ENCODE measurements at places on chromosomes 11 and 22.

DNA sequence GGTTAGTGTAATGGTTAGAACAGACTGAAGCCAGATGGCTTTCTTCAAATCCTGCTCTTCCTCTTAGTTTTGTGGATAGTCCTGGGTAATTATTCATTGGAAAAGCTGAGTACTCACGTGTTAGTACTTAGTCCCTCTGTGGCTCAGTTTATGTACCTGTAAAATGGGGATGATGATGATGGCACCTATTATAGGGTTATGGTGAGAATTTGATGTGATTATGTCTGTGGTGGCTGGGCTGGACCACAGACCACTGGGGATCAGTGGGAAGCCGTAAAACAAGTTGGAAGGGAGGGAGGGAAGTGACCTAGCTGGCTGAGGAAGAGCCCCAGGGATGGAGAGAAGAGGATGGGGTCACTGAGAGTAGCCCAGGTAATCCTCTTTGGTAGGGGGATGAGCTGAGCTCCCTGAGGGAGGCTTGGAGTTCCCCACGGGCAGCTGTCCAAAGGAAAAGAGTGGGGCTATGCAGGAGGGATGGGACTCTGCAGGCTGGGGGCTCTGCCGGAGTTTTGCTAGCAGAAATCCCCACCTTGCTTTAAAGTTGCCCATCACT is 19.8 kb downstream of the ARHGEF17 start:
- DNase-seq, result no peak

GRCh38 chr11:25350899-25351803 is 854.3 kb downstream of the LUZP2 start:
- no peak for DNase-seq

GRCh38 chr11:117992136-117992535 is 5.9 kb downstream of the IL10RA start:
- DNase-seq, result no peak

DNA sequence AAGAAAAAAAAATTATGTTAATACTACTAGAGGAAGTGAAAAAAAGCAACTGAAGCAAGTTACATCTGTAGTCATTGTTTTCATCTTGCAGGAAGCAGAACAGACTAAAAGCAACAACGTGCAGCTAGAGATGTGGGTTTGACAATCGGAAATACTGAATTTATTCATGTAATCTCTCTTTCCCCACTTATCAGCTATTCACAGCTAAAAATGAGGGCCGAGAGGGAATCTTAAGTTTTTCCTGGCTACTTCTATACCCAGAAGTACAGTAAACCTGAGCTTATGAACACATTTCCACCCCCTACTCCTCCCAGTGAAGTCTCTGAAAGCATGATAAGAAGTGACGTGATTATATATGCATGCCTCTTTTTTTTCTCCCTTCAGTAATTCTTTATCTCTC is 116.5 kb downstream of the SPON1 start:
- no peak for DNase-seq

GRCh38 chr11:115256397-115257197 is 247.6 kb downstream of the CADM1 start:
- DNase-seq, result peak; percentile 53

GRCh38 chr11:727859-728748 is 19.2 kb upstream of the TALDO1 start:
- peak; percentile 51 for DNase-seq

DNA sequence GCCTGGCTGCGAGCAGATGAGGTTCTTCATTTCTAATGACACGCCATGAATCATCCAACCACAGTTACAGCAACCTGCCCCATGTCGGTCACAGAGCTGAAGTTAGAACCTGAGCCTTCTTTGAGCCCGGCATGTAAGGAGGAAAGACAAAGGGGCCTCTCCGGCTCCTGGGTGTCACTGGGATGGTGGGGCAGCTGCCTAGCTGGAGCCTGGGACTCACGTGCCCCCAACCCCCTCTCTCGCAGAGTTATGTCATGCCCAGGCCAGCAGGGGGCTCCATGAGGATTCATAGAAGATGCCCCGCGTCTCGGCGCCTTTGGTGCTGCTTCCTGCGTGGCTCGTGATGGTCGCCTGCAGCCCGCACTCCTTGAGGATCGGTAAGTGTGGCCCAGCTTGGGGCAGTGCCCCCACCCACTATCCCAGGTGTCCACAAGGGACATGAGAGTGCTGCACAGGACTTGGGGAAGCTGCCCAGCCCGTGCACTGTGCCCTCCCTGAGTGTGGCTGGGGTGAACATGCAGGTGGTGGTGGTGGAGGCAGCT is 148.5 kb downstream of the GRIK4 start:
- DNase-seq, result peak; percentile 16

DNA sequence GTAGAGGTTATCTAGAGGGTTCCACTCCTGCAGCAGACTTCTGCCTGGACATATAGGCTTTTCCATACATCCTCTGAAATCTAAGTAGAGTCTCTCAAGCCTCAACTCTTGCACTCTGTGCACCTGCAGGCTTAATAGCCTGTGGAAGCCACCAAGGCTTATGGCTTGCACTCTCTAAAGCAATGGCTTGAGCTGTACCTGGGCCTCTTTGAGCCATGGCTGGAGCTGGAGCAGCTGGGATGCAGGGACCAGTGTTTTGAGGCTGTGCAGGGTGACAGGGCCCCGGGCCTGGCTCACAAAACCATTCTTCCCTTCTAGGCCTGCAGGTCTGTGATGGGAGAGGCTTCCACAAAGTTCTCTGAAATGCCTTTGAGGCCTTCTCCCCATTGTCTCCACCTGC is 2.9 kb upstream of the NXPE4 start:
- DNase-seq, result no peak

- DNase-seq, result no peak
Observed at GRCh38 chr11:6570691-6571427, 32.6 kb downstream of the RRP8 start.

GRCh38 chr22:36873614-36874308 is 13.0 kb downstream of the NCF4 start:
- no peak for DNase-seq

- DNase-seq, result peak; percentile 27
Observed at GRCh38 chr22:29225422-29226090, 19.9 kb downstream of the EMID1 start.

- DNase-seq, result no peak
Observed at GRCh38 chr11:100663583-100663982, 23.5 kb upstream of the ARHGAP42 start.

DNA sequence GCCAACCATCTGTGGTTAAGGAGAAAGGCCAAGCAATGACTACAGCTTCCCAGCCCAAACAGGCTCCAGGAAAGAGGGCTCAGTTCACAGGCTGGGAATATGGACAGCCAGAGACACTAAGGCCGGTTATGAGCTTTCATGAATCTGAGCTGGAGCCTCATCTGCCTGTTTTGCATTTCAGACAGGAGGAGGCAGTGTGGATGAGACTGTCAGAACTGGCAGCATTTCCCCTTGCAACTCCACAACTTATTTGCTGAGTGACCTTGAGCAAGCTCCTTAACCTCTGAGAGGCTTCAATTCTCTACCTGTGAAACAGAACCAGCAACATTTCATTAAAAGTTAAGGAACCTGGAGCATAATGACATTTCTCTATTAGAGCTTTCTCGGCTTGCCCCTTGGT is 264.0 kb downstream of the ETS1 start:
- no peak for DNase-seq

- no peak for DNase-seq
Observed at GRCh38 chr11:8336356-8337129, 72.9 kb upstream of the LMO1 start.

DNA sequence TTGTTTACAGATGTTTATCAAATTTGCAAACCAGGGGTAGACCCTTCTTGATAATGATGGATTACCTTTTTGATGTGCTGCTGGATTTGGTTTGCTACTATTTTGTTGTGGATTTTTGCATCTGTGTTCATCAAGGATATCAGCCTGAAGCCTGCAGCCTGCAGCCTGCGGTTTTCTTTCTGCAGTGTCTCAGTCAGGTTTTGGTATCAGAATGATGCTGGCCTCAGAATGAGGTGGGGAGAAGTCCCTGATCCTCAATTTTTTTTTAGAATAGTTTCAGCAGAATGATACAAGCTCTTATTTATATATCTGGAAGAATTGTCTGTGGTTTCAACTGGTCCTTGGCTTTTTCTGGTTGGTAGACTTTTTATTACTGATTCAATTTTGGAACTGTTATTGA is 19.7 kb upstream of the RAB38 start:
- DNase-seq, result no peak
